ENCODE measurements at places on chromosomes 2 and 18.

GRCh38 chr2:118761771-118762170 is 85.7 kb downstream of the EN1 start:
- no peak for DNase-seq

DNA sequence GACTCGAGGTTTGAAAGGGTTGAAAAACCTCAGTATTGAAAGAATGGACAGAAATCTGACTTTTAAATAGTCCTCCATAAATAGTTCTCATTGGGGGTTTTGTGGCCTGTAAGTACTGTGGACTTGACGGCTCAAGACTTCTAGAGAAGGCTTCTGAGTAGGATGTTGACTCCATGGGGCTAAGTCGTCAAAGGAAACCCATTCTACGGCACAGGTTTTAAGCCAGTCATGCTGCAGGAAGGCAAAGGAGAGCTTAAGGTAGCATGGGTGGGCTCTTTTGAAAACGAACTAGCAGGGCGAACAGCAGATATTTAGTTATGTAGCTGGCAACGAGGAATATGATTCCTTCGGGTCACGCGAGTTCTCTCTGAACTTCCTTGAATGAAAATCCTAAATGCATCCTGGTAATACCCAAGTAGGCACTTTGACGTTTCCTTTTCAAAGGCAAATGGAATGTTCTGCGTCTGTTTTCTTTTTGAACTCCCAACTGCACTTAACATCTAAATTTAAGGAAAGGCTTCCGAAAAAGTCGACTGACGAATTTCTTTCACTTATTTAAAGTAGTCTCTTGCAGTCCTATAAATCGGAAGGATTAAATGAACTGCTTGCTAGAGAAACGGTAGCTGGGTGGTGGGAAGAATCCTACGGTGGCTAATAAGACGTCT is 1.1 kb upstream of the NEDD4L start:
- no peak for DNase-seq

- DNase-seq = no peak
Measured at GRCh38 chr2:223180463-223180862, 128.5 kb downstream of the KCNE4 start.

DNA sequence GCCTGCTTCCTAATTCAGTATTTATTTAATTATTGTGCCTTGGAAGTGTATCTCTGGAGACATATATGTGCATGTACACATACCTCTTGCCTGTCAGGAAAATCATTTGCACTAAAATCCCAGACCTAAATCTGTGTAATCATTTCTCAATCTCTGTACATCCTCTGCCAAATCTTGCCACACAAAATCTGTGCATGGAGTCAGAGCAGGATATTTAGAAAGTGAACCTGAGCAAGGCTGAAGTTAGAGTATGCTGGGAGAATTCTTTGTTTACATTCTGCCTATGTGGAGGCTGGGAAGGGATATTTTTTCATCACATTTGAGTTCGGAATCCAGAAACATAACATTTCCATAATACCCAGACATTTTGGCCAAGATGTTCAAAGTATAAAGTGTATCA is 9.3 kb downstream of the XRCC5 start:
- no peak for DNase-seq

- DNase-seq = no peak
Measured at GRCh38 chr2:60410456-60411146, 142.9 kb downstream of the BCL11A start.

DNA sequence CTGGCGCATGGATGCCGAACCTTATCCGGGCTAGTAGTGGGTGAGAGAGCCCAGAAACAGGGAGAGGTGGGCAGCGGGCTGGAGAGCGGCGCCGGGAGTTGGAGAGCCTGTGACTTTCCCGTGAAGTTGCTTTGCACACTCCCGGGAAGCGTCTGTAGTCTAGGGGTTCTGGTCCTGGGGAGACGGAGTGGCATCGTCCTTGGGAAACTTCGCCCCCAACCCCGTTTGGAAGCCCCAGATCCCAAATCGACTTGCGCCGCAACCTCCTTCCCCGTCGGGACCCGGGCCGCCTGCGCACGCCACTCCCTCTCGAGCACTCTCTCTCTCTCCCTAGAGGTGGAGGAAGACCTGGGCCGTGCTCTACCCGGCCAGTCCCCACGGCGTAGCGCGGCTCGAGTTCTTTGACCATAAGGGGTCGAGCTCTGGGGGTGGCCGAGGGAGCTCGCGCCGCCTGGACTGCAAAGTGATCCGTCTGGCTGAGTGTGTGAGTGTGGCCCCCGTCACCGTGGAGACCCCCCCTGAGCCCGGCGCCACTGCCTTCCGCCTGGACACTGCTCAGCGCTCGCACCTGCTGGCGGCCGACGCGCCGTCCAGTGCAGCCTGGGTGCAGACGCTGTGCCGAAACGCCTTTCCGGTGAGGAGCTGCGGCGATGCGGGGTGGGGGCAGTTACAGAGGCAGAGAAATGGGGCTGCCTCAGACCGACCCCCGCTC is 456 bp downstream of the DOK1 start:
- DNase-seq = no peak

DNA sequence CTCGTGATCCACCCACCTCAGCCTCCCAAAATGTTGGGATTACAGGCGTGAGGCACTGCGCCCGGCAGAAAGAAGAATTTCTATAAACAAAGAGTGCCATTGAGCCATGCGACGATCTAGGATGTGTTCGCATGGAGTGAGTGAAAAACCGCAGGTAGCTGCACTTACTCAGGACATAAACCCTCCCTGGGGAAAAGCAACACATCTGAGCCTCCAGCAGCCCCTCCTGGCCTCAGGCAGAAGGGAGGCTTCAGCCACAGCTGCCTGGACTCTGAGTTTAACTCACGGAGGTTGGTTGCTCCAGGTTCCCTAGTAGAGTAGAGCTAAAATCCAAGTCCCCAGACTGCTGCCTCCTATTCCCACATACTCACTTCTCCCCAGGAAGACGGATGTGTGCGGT is 11.3 kb upstream of the STK25 start:
- DNase-seq = no peak

DNA sequence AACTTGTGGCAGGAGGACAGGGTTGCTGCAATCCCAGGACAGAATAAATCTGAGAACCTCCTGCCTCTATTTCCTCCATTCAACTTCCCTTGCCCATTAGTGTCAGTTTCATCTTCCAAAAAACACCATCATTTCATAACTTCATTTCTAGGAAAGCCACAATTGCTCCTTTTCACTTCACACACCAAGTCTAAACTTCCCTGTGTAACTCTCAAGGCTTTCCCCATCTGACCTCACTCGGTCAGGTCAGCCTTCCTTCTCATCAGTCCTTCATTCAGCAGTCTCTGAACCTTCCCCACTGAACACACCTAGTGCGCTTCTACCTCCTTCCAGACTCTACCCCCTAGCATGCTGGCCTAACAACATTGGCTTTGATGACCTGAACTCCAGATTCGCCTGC is 35.8 kb downstream of the TCF7L1 start:
- DNase-seq = no peak

- DNase-seq = no peak
Measured at GRCh38 chr2:217075268-217076057, 215.6 kb upstream of the TNP1 start.

- DNase-seq = peak; percentile 49
Measured at GRCh38 chr2:226426292-226426736, 373.3 kb downstream of the IRS1 start.

- DNase-seq = no peak
Measured at GRCh38 chr18:56738184-56738583, 87.0 kb downstream of the WDR7 start.

GRCh38 chr2:39679805-39680204 is 14.1 kb downstream of the TMEM178A start:
- no peak for DNase-seq
